ENCODE measurements at places on chromosomes 12 and 14. TPM values are rescaled to one million over a fixed set of nuclear protein-coding genes. Genes with fewer than 3 reads are reported as not detected.

DNA sequence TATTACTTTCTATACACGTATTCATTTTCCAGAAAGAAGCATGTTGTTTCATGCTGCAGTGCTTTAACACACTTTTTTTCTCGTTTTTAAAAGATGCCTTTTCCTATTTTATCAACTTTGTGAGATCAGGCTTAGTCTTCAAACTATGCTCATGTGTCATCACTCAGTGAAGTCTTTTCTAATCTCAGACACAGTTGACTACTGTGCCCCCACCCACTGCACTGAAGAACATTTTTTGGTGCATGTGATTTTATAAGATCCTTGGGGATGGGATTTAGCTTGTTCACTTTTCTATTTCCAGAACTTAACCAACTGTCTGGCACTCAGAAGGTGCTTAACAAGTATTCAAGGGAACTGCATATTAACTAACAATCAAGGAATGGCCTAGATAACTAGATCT lies 85.5 kb downstream of the CDK17 start:
- no peak for DNase-seq

- DNase-seq = no peak
Measured at GRCh38 chr12:87921621-87922020, 107.6 kb downstream of the C12orf50 start.

- no peak for DNase-seq
Measured at GRCh38 chr14:24280797-24281460, 9.5 kb upstream of the RABGGTA start.

BHLHE41 gene
- total RNA-seq = 29.8 TPM

DNA sequence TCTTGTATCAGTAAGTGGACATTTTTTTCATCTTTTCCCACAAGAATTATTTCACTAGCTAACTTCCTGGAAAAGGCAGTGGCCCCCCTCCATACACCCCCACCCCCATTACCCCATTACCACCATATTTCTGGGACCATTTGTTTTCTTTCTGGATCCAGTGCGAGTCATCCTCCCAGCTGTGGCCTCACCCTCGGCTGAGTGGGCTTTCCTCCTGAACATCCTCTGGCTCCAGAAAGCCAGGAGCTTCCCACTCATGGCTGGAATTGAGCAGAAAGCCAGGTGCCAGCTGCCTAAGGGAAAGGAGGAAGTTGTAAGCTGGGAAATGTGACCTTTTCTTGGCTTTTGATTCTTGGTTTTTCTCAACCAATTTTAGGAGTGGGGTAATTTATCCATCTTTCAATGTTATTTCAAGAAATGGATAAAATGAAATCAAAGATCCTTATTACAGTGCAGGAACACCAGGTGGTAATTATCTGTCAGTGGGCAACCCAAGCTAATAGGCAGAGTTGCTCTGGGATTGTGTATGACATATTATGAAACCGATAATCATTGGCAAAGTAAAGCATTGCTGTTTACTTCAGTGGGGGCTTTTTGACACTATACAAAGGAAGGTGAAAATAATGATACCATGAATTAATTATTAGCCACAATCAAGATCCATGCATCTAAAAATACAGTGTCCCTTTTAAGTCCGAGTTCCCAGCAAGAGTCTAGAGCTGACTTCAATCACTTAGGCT lies 124.6 kb downstream of the KICS2 start:
- DNase-seq = no peak

NFATC4 gene
- 62.0 TPM for total RNA-seq

DNA sequence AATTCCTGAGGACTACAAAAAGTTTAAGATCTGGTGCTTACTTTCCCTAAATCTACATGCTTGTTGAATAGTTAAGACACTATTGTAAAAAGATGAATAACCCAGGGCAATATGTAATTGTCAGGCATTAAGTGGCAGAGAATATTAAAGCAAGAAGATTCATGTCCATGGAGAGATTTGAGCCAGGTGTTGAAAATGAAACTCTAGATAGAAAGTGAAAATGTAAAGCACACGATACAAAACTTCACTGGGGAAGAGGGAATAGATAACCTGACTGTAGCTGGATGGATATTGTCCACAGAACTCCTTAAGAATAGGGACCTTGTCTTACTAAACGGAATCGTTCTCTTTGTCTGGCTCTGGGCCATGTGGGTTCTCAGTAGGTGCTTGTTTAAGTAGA lies 5.0 kb downstream of the CAND1 start:
- no peak for DNase-seq

ACOT6 gene
- not detected for total RNA-seq

DNA sequence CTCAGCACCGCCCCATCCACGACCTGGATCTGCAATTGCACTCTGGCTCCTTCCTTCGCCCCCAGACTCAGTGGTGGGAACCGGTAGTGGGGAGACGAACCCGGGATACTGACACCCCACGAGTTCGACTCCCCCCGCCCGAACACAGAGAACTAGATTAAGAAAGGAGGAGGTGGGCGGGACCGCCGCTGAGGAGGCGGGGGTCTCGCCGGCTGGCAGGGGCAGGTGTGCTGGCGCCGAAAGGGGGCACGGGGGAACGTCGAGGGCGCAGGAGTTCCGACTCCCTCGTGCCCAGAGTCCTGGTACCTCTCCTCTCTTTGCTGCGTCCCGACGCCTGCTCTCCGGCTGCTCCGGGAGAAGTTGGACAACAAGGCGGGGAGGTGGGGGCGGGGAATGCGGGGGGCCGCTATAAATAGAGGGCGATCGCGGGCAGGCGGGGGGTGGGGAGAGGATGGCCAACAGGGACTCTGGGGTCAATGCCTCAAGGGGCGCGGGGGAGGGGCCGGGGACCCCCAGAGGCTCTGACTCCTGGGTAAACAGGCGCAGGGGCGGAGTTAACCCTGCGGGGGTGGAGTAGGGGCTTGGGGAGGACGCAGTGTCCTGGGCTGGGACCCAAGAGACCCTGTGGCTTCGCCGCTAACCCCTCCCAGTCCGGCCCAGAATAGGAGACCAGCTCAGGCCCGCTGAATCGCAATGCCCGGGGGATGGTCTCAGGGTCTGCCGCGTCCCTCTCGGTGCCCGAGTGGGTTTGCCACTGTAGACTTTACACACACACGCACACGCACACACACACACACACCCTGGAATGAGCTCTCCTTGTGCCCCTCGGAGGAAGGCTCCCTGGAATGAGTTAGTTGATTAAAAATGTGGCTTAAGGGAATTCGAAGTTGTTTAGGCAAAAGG lies 761 bp upstream of the NDRG2 start:
- no peak for DNase-seq

GRCh38 chr14:67850066-67850830 lies 30.7 kb downstream of the RAD51B start:
- DNase-seq = no peak

OVCH1 gene
- total RNA-seq = 3.0 TPM

PLEKHH1 gene
- 1.4 TPM for total RNA-seq

GRCh38 chr14:72679536-72680151 lies 214.3 kb downstream of the DPF3 start:
- DNase-seq = no peak

- DNase-seq = no peak
Measured at GRCh38 chr14:51860825-51861499, 550 bp downstream of the GNG2 start.

DCN gene
- 1,972 TPM for total RNA-seq

DNA sequence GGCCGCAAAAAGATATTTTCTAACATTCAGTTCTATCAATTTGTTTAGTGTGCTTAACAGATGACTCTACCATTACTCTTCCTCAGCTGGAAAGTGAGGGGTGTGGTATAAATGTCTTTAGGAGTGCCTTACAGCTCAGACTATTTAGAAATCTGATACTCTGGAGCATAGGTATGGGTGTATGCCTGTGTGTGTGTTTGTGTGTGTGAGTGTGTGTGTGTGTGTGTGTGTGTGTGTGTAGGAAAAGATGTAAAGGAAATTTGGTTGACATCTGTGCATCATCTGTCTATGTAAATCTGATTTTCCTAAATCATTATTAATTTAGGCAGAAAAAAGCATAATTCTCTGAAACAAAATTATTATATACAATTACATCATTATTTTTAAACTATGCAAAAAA lies 16.0 kb downstream of the RNASE3 start:
- no peak for DNase-seq

CPNE6 gene
- 1.3 TPM for total RNA-seq

- DNase-seq = no peak
Measured at GRCh38 chr14:89566644-89567415, 149.8 kb upstream of the FOXN3 start.

DNA sequence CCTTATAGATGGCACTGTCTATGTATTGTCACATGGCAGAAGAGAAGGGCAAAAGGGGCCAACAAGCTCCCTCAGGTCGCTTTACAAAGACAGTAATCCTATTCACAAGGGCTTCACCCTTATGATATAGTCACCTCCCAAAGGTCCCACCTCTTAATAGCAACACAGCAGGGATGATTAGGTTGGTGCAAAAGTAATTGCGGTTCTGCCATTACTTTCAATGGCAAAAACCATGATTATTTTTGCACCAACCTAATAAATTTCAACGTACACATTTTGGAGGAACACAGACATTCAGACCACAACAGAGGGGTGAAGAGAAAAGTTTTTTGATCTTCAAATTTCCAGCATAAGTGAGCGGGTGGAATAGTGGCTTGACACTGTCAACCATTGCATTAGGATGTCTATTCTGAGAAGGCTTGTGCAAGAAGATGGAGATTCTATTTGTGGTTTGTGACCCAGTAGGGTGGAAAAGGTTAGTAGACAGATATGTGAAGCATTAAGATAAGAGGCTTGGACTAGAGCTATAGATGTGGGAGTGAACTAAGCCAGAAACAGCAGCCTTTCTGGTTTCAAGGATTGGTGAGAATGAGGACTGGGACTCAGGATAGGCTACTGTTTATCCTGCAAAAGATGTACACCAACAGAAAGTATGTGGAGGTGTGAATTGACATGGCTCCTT lies 75.5 kb upstream of the CPSF6 start:
- DNase-seq = no peak

- no peak for DNase-seq
Measured at GRCh38 chr12:110037315-110037714, 11.0 kb downstream of the C12orf76 start.

GRCh38 chr12:29625359-29625953 lies 128.0 kb upstream of the OVCH1 start:
- no peak for DNase-seq

ERO1A gene
- 32.6 TPM for total RNA-seq

EIF2S3B gene
- total RNA-seq = not detected

DNA sequence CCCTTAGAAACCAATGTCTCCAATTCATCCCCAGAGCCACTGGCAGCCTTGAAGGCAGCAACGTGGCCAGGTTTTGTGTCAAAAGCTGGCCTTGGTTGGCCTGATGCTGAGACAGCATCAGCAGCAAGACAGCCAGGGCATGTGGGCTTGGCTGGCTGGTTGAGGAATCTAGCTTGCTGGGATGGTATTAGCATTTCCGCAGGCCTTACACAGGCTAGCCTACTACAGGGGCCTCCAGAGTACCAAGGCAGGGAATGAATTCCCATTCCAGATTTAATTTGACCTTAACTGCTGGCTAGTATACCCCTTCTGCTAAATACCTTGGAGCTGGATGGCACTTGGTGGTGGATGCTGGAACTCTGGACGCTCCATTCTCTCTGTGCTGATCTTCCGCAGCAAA lies 15.8 kb downstream of the NGDN start:
- DNase-seq = no peak

PIK3C2G gene
- not detected for total RNA-seq

FKBP11 gene
- 19.0 TPM for total RNA-seq

BLOC1S1 gene
- 117 TPM for total RNA-seq

MYH6 gene
- not detected for total RNA-seq

DNA sequence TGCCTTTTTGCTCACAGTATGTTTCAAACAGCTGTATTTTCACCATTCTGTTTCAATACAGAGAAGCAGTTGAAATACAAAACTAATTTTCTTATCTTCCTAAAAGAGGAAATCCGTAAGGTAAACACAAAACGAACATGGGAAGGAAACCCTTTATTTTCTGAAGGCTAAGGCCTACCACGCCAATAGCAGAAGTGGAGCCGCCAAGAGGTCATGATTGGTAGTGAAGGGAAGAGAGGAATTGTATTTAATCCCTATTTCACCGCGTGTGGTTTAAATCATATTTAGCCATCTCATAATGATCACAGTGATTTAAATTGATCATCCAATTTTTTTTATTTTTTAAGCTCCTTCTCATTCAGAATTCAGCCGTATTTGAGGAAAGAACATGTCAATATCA lies 398.2 kb downstream of the PRKD1 start:
- DNase-seq = no peak

DNA sequence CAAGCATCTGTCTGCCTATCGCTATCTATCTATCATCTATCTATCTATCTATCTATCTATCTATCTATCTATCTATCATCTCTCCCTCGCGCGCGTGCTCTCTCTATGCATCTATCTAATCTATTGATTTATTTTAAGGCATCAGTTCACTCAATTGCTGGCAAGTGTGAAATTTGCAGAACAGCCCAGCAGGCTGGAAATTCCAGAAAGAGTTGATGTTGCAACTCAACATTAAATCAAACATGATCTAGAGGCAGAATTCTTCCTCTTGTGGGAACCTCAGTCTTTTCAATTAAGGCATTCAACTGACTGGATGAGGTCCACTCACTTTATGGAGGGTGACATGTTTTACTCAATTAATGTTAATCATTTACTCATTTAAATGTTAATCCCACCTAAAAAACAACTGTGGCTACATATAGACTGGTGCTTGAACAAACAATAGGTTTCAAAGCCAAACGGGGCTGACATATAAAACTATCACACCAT lies 1210.8 kb downstream of the GALC start:
- DNase-seq = no peak

HOXC12 gene
- total RNA-seq = not detected

GRCh38 chr14:42628602-42629001 lies 1021.9 kb downstream of the LRFN5 start:
- no peak for DNase-seq

MGAT4C gene
- 0.28 TPM for total RNA-seq

RASAL1 gene
- total RNA-seq = 2.0 TPM

DNA sequence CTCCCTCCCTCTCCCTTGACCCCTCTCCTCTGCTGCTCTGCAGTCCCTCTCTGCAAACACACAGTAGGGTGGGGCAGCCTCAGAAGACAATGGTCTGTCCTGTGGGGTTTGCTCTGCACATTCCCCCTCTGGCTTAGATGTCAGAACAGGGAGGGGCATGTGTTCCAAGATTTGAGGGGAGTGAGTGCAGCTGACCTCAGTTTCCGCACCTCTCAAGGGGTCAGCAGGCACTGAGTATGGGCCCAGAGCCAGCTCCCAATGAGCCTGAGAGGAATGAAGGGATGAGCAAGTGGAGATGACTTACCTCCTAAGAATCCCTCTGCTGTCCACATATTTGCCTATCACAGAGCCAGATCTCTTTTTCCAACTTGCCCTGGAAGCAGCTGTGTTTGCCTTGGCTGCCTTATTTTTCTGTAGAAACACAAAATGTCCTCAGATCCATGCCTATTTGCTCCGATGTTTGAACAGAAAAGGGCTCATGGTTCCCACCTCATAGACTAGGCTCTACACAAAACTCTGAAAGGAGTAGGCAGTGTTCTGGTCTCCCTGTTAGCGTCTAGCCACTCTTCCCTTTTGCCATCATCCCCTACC lies 111.4 kb downstream of the CRACR2A start:
- no peak for DNase-seq

- no peak for DNase-seq
Measured at GRCh38 chr12:92432724-92433441, 269.9 kb upstream of the PLEKHG7 start.

GRCh38 chr12:45575823-45576475 lies 153.6 kb upstream of the ARID2 start:
- DNase-seq = no peak

GRCh38 chr14:51534610-51535011 lies 117.1 kb upstream of the FRMD6 start:
- no peak for DNase-seq

GRCh38 chr12:1065629-1066028 lies 74.6 kb downstream of the ERC1 start:
- DNase-seq = no peak

MSRB3 gene
- total RNA-seq = 232 TPM

- no peak for DNase-seq
Measured at GRCh38 chr14:74945261-74945851, 10.0 kb downstream of the PGF start.

TMEM116 gene
- total RNA-seq = 13.5 TPM

All from thoracic aorta (tissue), 2 donors.